ENCODE measurements at places on chromosomes 1 and 21.

DNA sequence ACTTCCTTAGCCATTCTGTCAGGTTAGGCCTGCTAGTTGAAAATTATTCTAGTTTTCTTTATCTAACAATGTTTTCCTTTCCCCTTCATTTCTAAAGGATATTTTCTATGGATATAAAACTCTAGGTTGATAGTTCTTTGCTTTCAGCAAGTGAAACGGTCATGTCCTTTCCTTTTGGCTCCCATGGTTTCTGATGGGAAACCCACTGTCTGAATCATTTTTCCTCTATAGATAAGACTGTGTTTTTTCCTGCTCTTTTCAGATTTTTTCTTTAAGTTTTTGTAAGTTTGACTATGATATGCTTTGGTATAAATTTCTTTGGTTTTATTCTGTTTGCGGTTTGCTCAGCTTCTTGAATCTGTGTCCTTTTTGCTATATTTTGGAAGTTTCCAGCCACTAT is 800.9 kb downstream of the USP25 start:
- DNase-seq, result no peak

GRCh38 chr1:177558372-177558771 is 387.6 kb downstream of the BRINP2 start:
- DNase-seq, result no peak

GRCh38 chr21:46006547-46007491 is 25.2 kb downstream of the COL6A1 start:
- no peak for DNase-seq

- DNase-seq, result no peak
These were observed 35.2 kb upstream of the KIRREL1 start for GRCh38 chr1:157958263-157958662.

DNA sequence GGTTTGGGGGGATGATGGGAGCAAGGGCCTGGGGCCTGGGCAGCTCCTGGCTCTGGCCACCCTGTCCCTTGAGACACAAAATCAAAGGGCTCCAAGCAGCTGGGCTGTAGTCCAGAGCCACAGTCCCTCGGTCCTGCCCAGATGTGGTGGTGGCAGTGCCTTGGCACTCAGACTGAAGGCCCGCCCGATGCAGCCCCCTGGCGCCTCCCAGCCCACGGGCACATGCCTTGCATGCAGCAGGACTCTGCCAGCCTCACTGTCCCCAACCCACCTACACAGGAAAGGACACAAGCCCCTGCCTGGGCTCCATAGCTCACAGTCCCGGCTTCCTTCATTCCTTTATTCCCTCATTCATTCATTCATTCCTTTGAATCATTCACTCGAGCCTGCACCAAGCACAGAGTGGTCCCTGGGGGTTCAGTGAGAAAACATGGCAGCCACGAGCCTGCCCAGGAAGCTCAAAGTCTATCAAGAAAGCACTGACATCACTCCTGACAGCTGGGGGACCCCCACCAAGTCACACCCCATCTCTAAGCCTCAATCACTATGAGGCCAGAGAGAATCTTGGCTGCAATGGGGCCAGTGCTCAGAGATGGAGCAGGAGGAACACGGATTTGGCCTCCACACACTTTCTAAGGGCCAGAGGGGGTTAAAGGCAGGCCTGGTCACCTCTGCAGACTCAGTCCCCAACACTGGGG is 5.8 kb downstream of the SDC3 start:
- no peak for DNase-seq

GRCh38 chr21:45093035-45093532 is 18.7 kb downstream of the ADARB1 start:
- no peak for DNase-seq

DNA sequence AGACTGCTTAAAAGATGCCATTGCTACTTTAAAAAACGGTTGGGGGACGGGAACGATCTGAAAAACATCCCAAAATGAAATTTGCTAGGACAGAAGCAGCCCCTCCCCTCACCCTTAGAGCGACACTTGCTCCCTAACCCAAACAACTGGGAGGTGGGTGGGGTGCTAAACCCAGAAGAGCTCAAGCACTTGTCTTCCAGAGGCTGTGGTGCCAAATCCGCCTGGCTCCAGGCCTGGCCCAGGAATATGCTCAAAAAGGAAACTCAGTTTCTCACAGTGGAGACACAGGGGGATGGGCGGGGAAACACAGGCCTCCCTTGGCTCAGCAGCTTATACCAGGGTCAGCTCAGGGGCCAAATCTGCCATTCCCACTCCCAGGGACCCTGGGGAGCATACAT is 644 bp upstream of the PBXIP1 start:
- no peak for DNase-seq

DNA sequence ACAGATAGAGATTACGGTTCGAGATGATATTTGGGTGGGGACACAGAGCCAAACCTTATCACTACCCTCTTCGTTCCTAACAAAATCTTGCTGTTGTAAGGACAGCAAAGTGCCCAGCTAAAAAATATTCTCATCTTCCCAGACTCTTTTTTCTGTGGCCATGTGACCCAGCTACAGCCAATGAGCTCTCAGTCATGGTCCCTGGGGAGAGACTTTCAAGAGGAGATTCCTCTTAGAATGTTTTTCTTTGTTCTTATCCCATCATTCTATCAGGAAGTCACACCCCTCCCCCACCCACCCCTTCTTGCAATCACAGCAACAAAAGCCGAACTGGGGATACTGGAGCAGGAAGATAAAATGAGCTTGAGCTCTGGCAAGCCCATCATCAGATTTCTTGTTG is 247.1 kb downstream of the CHRM3 start:
- no peak for DNase-seq

DNA sequence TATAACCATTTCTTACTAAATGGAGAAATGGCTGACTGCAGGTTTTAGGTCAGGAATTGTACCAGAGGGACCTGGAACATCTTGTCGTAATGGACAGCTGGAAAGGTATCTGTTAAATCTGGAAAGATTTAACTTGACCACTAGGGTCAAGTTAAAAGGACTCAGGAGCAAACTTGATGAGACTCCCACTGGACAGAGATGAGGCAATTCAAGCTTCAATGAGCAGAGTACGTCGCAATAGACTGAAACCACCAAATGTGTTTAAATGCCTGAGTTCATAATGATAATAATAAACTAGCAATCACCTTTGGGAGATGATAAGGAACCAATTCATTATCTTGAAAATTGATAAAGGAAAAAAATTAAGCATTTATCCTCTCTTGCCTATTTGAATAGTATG is 8.7 kb downstream of the IFNLR1 start:
- DNase-seq, result no peak

- DNase-seq, result no peak
These were observed 21.8 kb upstream of the GRHL3 start for GRCh38 chr1:24297187-24297851.

DNA sequence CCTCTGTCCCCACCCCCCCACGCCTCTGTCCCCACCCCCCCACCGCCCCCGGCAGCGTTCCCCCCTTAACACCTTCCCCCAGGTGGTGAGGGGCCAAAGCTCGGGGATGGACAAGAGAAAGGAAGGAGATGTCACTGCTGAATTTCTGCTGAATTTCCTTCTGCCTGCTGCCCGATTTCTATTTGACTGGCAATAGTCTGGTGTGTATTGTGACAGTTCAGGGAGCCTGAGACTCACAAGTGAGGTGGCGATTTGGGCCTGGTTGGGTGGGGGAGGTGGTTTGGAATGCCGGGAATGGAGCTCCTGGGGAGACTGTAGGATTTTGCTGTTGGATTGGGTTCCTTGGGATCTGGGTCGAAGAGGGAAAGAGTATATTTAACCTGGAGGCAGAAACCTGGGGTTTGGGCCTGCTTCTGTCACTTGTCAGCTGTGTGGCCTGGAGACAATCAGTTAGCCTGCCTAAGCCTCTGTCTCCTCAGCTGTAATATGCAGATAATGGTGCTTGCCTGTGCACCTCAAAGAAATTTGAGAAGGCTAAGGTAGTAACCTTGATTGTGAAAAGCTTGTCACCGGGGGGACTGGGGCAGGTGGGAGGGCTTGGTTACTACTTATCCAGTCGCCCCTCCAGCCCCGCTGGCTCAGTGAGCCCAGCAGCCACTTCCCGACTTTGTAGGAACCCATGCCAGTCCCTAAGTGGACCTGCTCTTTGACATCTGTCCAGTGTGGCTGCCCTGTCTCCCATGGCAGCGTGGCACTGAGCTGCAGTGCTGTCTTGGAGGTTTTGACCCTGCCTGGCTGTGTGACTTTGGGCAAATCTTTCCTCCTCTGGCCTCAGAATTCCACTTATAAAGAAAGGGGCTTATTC is 7.7 kb upstream of the LMNA start:
- DNase-seq, result no peak

- no peak for DNase-seq
These were observed 144.1 kb downstream of the TNR start for GRCh38 chr1:175599212-175599705.

- DNase-seq, result no peak
These were observed 631 bp downstream of the SHISA4 start for GRCh38 chr1:201889090-201889968.

GRCh38 chr1:167357305-167357704 is 136.6 kb downstream of the POU2F1 start:
- no peak for DNase-seq

DNA sequence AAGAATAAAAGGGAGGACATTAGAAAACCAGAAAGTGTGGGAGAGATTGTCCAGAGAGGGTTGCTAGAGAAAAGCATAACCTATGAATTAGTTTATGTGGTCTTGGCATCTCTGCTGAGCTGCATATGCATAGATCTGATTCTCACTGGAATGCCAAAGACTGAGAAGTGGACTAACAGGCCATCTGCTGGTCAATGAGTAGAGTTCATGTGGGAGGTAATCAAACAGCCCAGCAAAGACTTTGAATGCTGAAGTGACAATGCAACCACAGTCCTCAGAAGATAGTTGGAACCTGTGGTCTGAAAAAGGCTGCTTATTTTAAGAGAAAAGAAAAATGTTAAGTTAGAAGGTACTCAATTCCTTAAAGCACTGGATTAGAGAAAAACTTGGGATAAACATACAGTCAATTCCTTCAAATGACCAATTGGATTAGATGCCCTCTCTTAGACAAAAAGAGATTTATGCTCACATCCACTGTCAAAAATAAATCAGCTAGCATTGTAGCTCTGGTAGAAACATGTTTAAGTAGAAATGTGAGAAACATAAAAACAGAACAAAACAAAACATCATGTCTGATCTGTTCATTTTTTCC is 382.8 kb downstream of the AMY1C start:
- no peak for DNase-seq

DNA sequence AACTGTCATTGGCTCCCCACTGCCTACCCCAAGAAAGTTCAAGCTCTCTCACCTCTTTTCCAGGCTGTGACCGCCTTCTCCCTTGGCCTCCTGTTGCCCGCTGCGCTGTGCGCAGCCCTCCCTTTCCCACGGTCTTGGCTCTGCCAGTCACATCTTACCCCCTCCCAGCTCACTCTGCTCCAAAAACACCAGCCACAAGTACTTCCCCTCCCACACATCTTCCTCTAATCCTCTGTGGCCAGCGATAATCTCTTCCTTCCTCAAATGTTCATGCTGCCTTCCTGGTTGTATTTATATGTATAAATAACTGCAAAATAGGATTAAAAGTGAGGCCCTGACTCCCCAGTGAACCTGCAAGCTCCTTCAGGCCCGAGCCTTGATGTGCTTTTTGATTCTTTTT is 81.8 kb downstream of the AJAP1 start:
- DNase-seq, result no peak

GRCh38 chr1:206722751-206723461 is 38.2 kb downstream of the MAPKAPK2 start:
- no peak for DNase-seq

DNA sequence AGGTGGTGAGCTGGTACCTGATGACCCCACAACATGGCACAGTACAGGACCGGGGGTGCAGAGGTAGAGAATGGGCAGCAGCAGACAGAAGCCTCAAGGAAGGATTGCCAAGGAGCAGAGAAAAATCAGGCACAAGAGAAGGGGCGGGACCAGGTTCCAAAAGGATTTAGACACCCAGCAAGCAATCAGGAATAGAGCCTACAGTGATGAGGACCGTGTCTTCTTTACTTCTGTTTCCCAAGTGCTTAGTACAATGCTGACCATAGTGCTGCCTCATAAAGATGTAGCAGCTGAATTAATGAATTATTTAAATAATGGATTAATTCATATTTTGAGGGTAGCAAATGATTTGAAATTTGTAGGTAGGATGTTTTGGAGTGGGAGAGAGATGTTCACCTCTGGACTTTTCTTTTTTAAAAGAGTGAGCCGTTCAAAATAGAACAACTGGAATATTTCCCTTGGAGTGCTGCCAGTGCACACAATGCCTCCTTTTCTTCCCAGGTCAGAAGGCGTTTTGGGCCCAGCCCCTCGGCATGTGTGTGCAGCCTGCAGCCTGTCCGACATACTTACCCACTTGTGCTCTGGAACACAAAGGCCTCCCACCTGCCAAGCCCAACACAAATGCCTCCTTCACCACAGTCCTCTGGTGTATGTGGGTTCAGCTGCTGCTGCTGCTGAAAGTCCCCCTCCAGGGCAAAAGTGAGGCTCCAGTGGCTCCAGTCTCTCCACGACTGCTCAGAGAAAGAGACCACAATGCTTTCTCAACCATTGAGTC is 19.6 kb downstream of the KANK4 start:
- DNase-seq, result no peak

GRCh38 chr21:44463724-44464123 is 8.4 kb downstream of the LRRC3 start:
- no peak for DNase-seq

DNA sequence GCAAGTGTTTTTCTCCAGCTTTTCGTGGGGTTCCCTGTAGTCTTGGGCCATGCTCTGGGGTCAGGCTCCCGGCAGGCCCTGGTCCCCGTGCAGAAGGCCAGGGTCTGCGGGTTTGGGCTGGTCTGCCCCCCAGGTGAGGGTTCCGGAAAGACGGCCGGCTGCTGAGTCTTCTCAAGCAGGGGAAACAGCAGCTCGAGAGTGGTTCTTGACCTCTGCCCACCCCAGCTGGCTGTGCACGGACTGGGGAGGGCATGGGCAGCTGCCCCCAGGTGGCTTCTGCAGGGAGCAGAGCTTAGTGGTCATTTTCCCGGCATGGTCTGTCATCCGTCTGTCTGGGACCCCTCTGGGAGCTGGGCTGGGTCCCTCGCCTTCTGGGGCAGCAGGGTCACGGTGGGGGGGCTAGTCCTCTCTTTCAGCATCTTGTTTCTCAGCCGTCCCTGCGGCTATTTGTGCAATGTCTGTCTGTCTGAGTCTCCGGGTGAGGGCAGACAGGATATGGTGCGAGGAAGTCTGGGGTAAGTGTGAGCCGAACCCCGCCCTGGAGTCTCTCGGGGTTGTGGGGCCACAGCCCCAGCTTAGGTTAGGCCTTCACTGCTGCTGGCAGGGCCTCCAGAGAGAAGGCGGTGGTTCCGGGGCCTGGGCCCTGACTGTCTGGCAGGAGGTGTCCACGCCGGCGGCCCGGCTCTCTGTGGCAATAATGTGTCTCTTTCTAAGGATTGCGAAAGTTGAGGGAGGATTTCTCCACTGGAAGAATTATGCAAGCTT is 6.1 kb downstream of the SKI start:
- peak; percentile 64 for DNase-seq

GRCh38 chr21:43728154-43728466 is 9.2 kb downstream of the PDXK start:
- DNase-seq, result no peak

GRCh38 chr1:245717611-245718010 is 562.8 kb downstream of the KIF26B start:
- DNase-seq, result no peak

DNA sequence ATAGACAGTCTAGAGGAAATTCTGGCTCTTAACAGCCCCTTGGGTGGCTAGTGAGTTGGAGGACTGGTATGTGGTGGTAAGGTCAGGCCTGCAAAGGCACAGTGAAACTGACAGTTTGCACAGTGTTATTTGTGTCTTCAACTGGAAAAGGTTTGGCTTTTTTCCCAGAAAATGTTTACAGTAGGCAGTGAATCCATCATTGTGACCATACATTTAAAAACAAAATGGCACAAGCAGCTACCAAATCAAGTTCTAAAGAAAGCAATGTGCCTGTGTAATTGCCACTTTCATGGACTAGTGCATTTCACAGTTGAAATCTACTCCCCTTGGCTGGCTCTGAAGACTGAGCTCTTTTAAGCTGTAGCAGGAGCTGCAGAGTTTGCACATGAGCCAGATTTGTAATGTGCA is 24.8 kb downstream of the ATPAF1 start:
- DNase-seq, result no peak

Measured in stimulated activated CD4-positive, alpha-beta T cell treated with anti-CD3 and anti-CD28 coated beads, Interleukin-2, amount 100 ng/mL, for 24 hours (primary cell).